ENCODE measurements at places on chromosomes 2 and 18. TPM values are rescaled to one million over a fixed set of nuclear protein-coding genes. Genes with fewer than 3 reads are reported as not detected.

DNA sequence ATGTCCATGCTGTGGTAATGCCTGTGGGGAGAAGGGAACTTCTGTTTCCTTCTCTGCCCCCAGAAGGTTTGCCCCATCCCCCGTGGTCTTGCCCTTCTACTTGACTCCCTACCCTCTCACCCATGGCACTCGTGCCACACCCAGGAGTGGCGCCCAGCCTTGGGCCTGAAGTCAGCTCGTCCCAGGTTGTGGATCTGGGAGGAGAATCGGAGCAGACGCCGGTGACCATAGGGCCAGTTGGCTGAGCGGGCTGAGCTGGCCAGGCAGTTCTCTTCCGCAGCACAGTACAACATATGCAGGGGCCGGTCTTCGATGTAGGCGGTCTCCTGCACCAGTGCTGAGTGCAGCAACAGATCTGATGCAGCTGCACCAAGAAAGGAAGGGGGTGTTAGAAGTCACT lies 4.7 kb downstream of the HTRA2 start:
- DNase-seq: peak; percentile 37

GRCh38 chr18:33717339-33717738 lies 139.3 kb downstream of the ASXL3 start:
- DNase-seq: no peak

DNA sequence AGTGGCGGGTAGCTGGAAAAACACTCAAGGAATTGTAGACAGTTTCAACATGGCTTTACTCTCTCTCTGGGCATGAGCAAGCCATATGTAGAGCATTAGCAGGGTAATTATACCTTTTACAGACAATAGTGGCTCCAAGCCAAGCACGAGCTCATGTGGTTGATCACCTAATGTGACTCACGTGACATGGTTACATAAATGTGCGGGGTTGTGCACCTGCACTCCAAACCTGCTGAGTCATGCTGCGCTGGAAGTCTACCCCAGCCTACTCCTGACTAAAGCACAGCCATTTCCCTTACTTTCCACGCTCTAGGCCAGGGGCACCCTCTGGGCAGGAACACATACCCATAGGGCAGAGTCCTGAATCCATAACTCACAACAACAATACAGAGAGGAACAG lies 232.8 kb downstream of the MBD5 start:
- DNase-seq: no peak

GRCh38 chr2:120301284-120301683 lies 44.7 kb upstream of the INHBB start:
- DNase-seq: no peak

DNA sequence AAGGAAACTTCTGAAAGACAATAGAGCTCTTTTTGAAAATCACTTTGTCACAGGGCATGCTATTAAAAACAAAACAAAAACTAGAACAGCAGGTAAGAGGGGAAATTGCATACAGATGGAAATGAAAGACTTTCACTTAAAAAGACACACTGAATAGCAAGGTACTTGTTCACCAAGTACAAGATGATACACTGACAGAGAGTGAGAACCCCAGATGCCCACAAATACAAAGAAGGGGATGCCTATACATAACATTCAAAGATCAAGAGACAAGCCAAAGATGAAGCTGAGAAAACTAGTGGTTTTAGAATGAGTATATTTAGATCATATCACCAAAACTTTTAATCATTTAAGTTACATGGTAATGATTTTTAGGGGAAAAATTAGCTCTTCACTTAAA lies 60.7 kb downstream of the ASXL2 start:
- DNase-seq: no peak

DNA sequence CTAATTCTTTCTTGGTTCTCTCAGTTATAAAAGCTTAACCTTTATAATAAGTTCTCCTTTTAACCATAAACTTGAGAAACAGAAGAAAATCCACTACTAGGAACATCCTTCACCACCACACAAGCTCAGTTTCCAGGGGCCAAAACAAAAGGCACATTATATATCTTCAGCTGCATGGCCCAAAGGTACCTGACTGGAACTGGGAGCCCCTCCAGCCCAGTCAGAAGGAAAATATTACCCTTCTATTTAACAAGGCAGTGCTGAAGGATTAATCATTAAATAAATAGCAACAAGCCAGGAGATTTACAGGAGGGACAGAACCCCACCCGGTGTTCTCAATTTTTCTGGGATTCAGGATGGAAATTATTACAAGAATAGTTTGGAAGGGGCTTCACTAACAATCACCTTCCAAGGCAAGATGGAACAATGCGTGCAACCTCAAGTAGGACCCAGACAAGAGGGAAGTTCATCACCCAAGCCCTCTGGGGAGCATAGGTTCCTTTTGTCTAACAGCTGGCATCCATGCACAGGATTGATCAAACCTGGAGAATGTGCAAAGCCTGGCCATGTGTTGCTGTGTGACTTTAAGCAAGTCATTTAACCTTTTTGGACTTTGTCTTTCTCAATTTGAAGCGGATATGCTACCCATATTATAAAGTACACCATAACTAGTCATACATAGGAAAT lies 159.6 kb upstream of the SETBP1 start:
- DNase-seq: no peak

DNA sequence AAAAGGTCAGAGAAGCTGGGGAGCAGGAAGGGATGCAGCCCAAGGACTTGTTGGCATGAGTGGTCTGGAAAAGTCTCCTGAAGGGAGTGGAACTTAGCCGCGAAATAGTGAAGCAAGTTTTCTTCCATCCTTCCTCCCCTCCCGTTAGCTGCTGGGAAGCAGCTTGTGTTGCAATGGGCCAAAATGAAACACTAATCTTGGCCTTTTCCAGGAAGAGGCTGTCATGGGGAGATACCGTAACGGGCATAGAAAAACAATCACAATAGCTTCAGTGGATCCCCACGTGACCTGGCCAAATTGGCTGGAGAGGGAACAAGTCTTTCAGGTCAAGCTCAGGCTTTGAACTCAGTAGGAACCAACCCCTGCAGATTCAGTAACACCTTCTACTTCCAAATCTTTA lies 49.3 kb downstream of the SEMA4F start:
- DNase-seq: peak; percentile 38

- DNase-seq: no peak
These were observed 26.6 kb downstream of the SERTAD2 start for GRCh38 chr2:64626963-64627760.

DNA sequence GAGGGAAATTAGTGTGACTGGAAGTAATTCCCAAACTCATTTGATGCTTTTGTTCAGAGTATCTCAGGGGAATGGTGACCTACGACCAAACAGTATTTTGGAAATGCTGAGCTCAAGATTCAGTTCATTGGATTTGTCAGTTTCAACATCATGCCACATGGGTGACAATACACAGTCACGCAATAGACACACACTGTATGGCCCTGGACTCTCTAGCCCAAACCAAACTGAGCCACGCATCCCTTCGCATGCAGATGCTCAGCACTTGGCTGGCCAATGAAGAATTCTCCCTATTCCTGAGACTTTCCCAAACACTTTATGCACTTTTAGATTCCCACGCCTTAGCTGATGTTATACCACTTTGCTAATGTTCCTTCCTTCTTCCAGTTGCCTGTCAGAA lies 10.0 kb downstream of the PDE1A start:
- no peak for DNase-seq

- DNase-seq: no peak
These were observed 50.1 kb downstream of the MBP start for GRCh38 chr18:77082316-77082955.

DNA sequence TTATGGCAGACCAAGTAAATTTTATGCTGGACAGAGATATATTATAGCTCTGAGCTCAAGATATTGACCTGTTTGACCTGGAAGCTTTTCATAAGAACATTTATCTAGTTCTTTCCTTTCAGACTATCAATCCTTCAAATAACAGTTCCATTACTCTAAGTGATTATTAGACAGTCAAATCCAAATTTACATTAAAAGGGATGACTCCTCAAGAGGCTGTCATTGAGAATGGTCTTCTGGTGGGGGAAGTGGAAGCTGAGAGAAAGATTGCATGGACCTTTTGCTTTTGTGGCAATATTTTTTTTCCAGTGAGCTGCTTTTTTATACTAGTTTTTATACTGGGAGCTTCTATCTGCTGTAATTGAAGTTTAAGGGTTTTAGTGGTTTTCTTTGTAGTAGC lies 14.9 kb upstream of the SERPINB12 start:
- no peak for DNase-seq

GRCh38 chr2:197215748-197216360 lies 94.7 kb downstream of the ANKRD44 start:
- no peak for DNase-seq

- peak; percentile 73 for DNase-seq
These were observed 4.3 kb downstream of the SOCS6 start for GRCh38 chr18:70293166-70293565.

- DNase-seq: no peak
These were observed 91.5 kb upstream of the SLC8A1 start for GRCh38 chr2:40543381-40543780.

GRCh38 chr2:31347750-31348149 lies 66.8 kb downstream of the XDH start:
- no peak for DNase-seq

GRCh38 chr2:211367293-211367692 lies 810.9 kb downstream of the CPS1 start:
- DNase-seq: no peak

DNA sequence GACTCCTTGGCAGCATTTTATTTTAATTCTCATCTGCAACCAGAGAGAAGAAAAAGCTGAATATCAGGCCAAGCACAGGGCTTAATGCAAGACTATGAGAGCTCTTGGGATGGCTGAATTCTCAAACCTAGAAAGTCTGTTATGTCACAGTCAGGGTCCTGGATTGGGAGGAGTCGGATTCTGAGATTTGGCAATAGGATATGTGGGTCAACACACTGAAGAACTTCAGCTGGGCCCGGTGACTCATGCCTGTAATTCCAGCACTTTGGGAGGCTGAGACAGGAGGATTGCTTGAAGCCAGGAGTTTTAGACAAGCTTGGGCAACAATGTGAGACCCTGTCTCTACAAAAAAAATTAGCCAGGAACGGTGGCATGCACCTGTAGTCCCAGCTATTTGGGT lies 102.4 kb downstream of the COL3A1 start:
- no peak for DNase-seq

DNA sequence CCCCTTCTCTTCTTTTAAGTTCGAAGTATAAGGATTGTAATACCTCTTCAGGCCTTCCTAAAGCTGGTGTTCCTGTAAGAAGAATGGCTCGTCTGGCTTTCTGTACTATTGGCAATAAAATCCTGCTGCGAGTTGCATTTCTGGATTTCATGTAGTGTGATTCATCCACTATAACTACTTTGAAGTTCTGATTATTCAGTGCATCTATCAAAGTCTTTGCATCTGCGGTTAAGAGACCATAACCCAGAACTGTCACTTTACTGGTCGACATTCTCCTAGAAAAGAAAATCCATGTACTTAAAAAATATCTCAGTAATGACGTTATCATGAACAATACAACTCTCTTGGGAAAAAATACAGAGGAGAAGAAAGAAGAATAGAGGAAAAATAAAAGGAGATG lies 181.1 kb downstream of the ZRANB3 start:
- no peak for DNase-seq

DNA sequence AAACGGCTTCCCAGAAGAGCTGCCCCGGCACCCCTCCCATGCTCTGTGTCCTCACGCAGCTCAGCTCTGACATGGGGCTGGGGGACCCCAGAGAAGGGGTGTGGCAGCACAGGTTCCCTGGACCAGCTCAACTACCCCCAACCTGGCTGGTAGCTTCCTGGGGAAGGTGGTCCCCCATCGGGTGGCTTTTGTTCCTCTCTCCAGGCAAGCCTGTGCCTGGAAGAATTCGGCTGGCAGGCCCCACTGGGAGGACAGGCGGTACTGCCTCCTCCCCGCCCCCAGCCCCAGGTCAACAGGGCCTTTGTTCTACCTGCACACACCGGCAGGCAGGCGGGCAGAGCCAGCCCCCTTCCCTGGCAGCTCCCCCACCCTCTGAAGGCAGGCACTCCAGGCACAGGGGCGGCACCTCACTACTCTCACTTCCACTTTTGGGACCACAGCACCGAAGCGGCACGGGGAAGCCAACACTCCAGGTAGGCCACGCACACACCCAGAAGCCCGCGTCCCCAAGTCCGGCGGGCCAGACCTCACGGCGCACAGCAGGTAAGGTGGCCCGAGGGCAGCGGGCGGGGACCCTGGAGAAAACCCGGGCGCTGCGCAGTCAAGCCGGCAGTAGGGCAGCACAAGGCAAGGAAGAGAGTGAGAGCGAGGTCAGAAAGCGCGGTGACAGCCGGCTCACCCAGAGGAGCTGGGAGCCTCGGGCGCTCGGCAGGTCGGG lies 1.3 kb downstream of the HS6ST1 start:
- peak; percentile 94 for DNase-seq

- DNase-seq: no peak
These were observed 381.6 kb upstream of the ID2 start for GRCh38 chr2:8300216-8300615.

- no peak for DNase-seq
These were observed 1.7 kb downstream of the RNU4ATAC start for GRCh38 chr2:121532347-121532766.

- DNase-seq: no peak
These were observed 8.2 kb upstream of the TMEM182 start for GRCh38 chr2:102753563-102754159.

DNA sequence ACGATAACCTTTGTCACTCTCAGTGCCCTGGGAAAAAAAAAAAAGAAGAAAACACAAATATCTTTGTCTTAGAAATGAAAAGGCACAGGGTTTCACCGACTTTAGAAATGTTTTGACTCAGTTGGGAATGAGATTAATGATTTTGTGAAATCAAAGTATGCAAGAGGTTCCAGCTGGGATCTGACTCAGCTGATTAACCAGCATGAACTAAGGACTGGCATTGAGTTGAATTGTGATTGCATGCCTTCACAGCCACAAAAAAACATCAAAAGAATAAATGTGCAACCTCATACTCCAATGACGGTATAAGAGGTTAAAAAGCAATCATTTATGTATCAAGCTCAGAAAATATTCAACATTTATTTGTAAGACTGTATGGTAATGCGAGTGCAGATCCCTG lies 566.6 kb upstream of the DSEL start:
- DNase-seq: peak; percentile 62

DNA sequence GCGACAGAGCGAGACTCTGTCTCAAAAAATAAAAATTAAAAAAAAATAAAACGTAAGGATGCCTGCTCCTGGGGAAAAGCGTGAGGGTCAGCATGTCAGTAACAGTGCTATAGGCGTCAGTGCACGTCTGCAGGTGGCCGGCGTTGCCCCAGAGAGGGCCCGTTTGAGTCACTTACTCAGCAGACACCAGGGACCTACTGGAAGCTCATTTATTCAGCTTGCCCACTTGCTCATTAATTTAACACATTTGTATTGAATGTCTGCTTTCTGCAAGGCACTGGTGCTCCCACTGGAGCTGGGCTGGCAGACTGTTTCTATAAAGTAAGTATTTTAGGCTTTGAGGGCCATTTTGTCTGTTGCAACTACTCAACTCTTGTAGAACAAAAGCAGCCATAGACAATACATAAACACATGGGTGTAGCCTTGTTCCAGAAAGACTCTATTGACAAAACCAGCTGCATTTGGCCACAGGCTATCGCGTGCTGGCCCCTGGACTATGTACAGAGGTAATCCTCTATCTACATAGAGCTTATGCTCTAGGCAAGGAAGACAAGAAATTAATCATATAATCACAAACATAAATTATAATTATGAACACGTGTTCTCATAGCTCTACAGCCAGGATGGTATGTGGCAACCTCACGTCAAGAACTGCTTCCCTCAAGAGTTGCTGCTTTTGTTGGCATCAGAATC lies 73.2 kb downstream of the KLHL29 start:
- no peak for DNase-seq

Gene KIF5C
- total RNA-seq: 0.36 TPM

Gene POTEI
- not detected for total RNA-seq

Gene NFU1
- 36.2 TPM for total RNA-seq

Gene HSPE1
- total RNA-seq: 23.5 TPM

Gene OSBPL6
- 5.4 TPM for total RNA-seq

Gene ERMN
- total RNA-seq: 1.4 TPM

Gene HRH4
- total RNA-seq: under 0.01 TPM

Gene KIF1A
- under 0.01 TPM for total RNA-seq

Gene UPP2
- total RNA-seq: not detected

Data from osteoblast (primary cell).